ENCODE measurements at places on chromosomes 16 and 17.
A peak's percentile ranks its signal among the peaks of the same experiment; 100 is the strongest.

- DNase-seq = no peak
These were observed 3.6 kb downstream of the LITAF start for GRCh38 chr16:11583166-11583565.

- no peak for DNase-seq
These were observed 18.1 kb downstream of the C17orf100 start for GRCh38 chr17:6669479-6670212.

- no peak for DNase-seq
These were observed 25.0 kb downstream of the RMI2 start for GRCh38 chr16:11370084-11370931.

GRCh38 chr16:83737729-83738354, 69.9 kb upstream of the HSBP1 start:
- no peak for DNase-seq

DNA sequence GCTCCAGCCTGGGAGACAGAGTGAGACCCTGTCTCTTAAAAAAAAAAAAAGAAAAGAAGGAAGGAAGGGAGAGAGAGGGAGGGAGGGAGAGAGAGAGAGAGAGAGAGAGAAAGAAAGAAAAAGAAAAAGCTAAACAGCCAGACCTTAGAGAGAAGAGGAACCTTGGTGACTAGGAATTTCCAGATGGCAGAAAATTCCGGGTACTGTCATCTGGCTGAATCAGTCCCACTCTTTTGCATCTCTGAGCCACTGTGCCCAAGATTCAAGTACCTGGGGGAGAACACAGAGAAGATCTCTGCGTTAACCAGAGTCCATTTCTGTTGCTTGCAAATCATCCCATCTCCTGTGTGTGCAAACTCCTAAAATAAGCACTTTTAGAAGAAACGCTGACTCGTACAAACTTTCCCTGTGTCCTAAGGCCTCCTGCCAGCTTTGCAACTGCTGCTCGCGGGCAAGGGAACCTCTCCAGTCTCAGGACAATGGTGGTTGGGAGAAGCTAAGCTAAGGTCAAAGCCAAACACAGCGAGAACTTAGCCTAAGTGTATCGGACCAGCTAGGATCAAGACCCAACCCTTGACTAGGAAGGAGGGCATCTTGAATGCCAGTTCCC, 18.0 kb downstream of the BMERB1 start:
- DNase-seq = no peak

DNA sequence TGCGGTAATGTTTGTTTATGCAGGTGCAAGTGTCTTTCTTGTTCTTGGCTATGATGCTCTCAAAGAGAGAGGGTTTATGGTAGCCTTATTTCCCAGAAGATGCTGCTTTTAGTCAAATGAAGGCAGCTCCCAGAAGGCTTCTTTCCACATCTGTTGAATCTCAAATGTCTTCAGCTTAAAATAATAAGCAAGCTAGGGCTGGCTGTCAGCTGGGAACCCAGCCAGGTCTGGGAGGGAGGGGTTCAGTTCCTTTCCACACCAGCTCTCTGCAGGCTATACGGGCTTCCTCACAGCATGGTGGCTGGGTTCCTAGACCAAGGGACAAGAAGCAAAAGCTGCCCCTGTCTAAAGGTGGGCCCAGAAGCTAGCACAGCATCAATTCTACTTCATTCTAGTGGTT, 47.4 kb upstream of the ATF7IP2 start:
- no peak for DNase-seq

DNA sequence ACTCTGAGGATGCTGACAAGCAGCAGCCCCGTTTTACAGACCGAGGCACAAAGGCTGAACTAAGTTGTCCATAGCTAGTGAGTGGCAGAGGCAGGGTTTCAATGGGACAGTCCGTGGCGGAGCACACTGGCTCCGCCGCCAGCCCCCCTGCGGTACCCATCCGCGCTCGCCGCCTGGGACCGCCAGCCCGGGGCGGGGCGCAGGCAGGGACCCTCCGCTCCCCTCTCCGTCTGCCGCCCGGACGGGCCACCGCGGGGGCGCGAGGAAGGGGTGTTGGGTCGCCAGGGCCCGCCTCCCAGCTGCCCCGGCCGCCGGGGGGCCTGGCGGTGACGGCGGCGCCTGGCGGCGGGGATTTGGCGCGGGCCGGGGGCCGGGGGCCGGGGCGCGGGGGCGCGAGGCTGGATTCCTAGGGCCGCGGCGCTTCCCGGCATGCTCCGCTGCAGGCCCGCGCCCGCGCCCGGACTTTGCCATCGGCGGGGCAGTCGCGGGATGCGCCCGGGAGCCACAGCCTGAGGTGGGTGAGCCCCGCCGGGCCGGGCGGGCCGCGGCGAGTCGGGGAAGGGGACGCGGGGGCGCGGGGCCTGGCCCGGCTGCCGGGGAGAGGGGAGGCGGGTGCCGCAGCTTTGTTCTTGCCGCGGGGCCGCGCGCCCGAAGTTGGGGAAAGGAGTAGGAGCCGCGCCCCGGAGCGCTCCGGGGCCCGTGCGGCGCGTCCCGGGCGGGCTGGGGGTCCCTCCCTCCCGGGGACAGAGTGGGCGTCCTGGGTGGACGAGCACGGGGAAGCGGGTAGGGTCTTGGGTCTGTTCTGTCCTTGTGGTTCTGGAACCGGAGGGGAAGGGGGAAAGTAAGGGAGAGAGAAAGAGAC, at the start of gene TMEM98:
Gene TMEM98 (plus strand): TSS at position 430 of the 862 bp plus-strand sequence. CDS start 3,376 bp downstream, outside the sequence.
- DNase-seq = no peak

DNA sequence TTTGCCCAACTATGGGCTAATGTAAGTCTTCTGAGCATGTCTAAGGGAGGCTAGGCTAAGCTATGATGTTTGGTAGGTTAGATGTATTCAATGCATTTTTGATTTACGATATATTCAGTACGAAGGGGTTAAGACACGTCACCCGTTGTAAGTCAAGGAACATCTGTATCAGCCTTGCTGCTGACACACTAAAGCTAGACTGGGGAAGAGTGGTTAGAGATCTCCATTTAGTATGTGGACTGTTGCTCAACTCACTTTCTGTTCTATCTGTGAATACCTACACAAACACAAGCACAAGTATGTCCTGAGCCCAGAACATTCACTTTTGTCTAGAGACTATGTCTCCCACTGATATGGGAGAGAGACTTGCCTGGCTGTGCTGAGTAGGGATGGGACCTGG, 71.5 kb downstream of the VMP1 start:
- no peak for DNase-seq

DNA sequence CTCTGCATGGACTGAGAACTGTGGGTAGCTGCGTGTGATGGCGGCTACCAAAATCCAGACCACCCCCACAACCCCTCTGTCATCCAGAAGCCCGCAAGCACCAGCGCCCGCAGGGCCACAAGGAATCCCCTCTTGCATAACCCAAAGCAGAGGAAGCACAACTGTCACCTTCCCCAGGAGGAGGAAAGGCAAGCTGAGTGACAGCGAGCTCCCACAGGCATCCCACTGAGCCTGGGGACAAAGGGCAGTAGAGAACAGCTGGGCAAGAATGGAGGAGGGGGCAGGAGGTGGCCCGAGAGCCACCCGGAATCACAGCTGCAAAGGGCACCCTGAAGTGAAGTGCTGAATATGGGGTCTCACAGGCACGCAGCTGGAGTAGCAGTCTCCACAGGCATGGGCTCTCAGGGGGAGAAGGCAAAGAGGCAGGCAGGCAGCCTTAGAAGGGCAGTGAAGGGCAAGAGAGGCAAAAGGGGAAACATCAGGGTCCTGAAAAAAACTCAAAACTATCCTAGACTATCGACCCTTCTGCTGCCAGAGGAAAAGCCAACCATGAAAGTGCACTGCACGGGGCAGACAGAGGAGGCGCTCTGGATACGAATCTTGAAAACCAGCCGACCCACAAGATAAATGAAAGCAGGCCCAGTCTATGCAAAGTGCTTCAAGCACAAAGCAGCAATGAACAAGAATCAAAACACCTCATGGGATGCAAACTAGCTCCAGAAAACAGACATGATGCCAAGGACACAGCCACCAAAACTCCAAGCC, 17.1 kb downstream of the USP36 start:
- DNase-seq = no peak

DNA sequence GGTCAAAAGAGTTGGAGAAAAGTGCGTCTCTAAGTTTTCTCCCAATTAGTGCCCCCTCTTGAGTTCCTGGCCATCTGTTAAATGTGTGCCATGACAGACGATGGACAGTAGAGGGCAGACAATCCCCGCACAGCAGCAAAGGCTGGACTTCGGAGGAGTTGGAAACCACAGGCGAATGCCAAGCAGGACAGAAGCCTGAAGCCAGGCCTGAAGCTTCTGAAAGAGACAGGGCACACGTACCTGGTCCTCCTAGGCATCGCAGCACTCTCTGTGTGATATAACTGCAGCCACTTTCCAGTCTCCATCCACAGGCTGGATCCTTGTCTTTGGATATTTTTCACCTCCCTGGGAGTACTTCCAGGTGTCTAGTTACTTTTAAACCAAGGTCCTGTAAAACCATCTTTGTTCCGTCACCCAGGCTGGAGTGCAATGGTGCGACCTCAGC, 14.5 kb downstream of the C17orf100 start:
- DNase-seq = no peak

- no peak for DNase-seq
These were observed 60.7 kb downstream of the PCTP start for GRCh38 chr17:55811536-55811935.

DNA sequence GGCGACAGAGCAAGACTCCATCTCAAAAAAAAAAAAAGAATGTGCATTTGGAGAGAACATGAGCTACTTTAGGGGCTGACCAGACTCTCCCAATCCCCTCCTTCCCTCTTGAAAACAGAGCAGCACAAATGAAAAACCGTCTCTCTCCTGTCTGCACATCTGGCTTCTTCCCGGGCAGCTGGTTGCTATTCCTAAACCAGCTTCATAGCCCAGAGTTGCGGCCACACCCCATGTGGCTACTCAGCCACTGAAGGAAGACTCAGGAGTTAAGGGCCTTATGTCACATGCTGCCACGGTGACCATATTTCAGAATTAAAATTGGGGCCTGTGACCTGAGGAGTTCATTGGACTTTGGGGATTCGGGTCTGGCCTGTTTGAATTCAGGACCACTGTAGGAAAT, 48.3 kb downstream of the KATNIP start:
- DNase-seq = no peak

DNA sequence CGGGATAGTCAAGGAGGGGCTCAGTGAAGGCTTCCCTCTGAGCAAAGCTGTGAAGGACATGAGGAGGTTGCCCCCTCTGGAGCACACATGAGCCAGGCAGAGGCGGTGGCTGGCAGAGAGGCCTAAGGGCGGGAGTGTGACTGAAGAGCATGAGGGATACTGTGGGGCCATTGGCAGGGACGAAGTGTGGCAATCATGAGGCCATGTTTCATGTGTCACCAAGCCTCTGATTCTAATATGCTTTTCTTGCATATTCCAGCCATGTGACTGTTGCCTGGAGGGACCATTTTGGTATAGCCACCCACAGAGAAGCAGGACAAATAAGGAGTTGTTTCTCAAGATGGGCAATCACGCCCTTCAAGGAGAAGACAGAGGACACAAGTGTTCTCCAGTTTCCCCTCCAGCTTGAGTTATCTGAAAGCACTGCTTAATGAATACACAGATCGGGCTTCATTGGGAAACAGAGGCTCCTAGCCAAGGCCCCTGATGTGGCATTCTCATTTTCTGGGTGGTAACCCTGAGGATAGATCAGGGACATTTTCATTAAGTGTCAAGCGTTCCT, 68.0 kb downstream of the AKAP1 start:
- no peak for DNase-seq

DNA sequence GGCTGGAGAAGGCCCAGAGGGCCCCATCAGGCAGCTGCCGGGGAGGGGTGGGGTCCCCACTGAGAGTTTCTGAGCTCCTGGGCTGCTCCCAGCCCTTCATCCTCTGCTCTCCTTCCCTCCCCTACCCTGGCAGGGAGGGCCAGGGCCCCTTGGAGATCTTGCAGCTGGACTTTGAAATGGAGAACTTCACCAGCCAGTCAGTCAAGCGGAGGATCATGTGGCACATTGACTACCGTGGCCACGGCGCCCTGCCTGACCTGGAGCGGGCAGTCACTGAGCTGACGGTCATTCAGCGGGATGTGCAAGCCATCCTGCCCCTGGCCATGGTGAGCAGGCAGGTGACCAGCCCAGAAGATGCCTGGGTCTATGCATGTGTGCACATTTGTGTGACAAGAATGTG, 49.5 kb downstream of the TMEM132E start:
- no peak for DNase-seq

DNA sequence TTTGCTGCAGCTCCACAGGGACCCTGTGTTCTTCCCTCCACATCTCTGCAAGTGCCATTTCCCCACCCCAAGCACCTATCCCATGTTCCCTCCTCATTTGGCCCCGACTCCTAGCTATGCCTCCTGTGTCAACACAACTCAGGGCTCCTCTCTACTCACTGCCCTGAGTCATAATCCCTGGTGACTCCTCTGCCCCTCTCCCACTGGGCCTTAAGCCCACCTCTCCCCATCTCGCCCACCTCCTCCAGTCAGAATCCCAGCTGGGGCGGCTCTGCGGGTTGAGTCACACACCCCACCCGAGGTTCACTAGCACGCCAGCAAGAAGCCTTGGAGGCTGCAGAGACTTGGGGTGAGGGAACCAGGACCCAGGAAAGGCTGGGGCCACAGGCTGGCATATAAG, 346.2 kb downstream of the FOXL1 start:
- no peak for DNase-seq

- DNase-seq = no peak
These were observed 55.8 kb upstream of the ADCY9 start for GRCh38 chr16:4172070-4172469.

- DNase-seq = peak; percentile 20
These were observed 5.2 kb downstream of the USP7 start for GRCh38 chr16:8958344-8959167.

DNA sequence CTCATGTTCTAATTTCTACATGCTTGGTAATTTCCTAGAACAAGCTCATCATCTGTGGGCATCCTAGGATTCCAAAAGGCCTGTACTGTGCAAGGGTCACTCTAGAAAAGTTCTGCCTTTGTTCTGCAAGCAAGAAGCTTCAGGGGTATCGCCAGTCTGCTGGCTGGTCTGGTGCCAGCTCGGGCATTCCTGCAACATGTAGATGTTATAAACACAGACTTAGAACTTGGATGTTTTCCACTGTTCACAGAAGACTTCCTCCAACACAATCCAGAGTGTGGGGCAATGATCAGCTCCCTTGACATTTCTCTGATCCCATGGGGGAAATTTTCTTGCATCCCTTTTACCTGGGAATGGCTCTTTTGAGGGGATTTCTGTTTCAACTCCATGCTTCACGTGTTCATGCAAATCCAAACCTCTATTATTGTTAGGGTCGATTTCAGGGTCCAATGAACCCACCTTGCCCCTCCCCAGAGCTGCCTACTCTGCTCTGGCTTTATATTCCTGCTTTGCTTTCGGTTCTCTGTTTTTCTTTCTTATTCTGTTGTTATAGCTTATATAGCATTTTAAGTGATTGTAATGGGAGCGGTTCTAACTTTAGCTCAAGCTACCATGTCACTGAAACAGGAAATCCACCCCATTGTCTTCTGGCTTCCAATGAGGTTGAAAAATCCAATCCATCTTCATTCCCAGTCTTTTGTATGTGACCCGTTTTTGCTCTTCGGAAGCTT, 25.3 kb downstream of the UBE2O start:
- DNase-seq = no peak

DNA sequence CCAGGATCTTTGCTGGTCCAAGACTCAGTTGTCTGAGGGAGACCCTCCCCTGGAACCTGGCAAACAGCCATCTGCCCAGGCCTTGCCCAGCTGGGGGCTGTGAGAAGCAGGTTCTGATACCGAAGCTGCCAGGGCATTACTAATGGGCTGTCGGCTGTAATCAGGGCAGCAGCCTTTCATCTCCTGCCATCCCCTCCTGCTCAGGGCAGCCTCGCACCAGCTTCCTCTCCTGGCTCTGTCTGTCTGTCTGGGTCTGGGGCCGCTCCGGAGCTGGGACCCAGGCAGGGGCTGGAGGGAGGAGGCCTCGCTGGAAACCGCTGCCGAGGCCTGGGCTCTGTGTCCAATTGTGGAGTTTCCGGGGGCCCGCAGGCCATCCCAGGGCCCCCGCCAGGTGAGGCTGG, 21.6 kb upstream of the BRD7 start:
- DNase-seq = no peak

- DNase-seq = no peak
These were observed 65.5 kb downstream of the IRX5 start for GRCh38 chr16:54996186-54996585.

Data from T-cell (primary cell).